Stimulated activated CD8-positive, alpha-beta memory T cell treated with anti-CD3 and anti-CD28 coated beads, Interleukin-15, amount 100 ng/mL, for 48 hours (primary cell): ENCODE measurements at places on chromosomes 5 and 9.

- DNase-seq: no peak
Measured at GRCh38 chr5:91245871-91246270, 137.2 kb downstream of the ARRDC3 start.

- DNase-seq: no peak
Measured at GRCh38 chr5:130720355-130720754, 444.7 kb downstream of the HINT1 start.

DNA sequence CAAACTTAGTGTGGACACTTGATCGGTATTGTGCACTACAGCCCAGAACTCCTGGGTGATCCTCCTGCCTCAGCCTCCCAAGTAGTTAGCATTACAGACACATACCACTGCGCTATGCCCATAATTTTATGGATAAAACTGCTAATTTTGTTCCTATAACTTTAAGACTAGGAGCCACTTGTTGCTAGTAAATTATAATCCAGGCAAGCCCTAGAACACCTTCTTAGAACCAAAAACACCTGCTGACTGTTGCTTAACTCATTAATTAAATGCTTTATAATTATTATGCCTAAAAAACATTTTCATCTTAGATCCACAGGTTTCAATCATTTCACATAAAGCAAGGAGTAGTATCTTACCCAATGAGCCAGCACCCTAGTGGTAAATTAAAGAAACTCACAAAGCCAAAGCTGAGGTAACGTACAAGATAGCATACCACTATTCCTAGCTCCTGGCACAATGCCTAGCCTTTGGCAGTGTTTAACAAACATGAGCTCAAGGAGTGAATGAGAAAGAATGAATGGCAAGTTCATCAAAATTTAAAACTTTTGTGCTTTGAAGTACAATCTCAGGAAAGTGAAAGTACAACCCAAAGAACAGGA is 5.4 kb downstream of the MRPS27 start:
- DNase-seq: no peak

GRCh38 chr5:109041317-109041716 is 293.6 kb downstream of the FER start:
- DNase-seq: no peak
